ENCODE measurements at places on chromosomes 13 and 19.

DNA sequence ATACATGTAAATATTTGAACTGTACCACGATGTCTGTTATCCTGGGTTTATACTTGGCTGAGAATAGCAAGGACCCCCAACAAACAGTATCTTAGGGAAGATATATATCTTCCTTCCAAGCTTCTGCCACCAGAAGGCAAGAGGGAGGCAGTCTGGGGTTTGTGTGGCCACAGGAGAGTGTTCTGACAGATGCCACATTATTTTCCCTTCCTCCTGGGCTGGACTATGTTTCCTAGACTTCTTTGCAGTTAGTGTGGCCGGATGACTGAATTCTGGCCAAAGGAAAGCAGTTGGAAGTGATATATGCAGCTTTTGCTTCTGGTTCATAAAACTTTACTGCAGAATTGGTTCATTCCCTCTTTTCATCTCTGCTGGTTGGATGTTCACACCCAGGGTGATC is 39.9 kb upstream of the TMTC4 start:
- DNase-seq = no peak

- DNase-seq = no peak
These were observed 12.0 kb downstream of the CERS4 start for GRCh38 chr19:8221161-8221560.

- DNase-seq = no peak
These were observed 9.8 kb downstream of the JOSD2 start for GRCh38 chr19:50501186-50501567.

DNA sequence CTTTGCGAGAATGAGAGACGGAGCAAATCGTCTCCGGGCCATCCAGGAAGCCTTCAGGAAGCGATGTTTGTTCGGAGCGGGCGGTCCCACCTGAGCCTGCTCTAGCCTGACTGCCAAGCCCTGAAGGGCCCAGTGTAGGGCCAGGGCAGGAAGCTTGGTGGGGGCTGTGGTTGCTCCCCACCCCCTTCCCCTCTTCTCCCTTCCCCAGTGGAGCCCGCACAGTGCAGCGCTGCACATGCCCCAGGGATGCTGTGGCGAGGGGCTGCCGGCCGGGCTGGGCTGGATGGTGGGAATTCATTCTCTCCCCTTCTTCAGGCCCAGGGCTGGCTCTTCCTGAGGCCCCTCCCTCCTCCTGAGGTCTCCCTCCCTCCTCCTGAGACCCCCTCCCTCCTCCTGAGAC is 7.1 kb upstream of the GRTP1 start:
- no peak for DNase-seq

- DNase-seq = no peak
These were observed 277 bp downstream of the GIPC1 start for GRCh38 chr19:14495672-14496028.

DNA sequence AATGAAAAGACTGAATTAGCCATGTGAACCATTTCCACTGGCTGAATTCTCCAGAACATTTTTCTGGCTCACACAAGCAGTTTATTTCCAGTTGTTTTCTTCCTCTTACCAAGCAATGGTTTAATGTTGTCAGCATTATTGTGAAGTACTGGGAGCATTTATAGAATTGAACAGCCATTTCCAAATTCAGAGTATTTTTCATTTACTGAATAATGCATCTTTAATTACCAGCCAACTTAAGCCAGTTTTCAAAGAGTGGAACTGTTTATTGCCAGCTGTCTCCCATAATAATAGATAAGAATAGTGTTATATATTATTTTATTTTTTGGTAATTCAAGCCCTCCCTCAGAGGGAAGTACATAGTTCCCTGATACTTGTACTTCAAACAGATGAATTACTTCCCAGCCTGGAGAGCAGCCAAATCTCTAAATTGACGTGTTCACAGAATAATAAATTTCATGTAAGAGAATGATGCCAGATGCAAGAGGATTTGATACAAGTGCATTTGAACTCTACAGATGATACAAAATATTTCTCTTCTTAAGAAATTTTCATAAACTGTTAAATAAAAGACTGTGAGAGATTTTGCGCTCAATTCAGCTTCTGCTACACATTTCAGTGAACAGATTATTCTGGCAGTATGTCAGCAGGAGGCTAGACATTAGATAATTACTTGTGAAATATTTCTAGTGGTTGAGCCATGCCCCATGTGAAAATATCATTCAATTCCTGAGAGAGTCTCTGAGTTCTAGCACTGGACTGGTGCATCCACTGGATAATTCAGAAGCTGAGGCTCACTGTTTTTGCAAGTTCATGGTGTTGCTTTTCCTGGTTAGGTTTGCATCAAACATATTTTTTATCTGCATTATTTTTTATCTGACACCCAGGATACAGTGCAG is 315.9 kb downstream of the SLC7A1 start:
- no peak for DNase-seq

- no peak for DNase-seq
These were observed 33.2 kb downstream of the F2RL3 start for GRCh38 chr19:16921766-16922591.

GRCh38 chr13:75550159-75550567 is 572 bp downstream of the UCHL3 start:
- peak; percentile 48 for DNase-seq

- no peak for DNase-seq
These were observed 32.3 kb downstream of the ITM2B start for GRCh38 chr13:48265217-48265815.

DNA sequence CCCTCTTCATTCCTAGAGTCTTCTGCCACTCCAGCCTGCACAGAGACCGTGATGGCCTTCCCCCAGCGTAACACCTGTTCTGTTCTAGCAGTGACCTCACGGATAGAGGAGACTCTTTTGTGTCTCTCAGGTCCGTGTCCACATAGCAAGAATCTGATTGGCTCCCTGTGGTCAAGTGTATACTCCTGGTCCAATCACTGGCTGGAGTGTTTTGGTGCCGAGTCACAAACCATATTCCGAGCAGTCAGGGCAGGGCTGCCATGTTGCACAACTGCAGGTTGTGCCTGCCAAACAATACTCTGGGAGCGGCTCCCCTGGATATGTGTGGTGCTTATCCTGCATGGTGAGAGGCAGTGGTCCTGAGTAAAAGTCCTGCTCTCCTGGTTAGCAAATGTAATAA is 402.4 kb downstream of the KCNRG start:
- no peak for DNase-seq

GRCh38 chr19:2636897-2637683 is 65.4 kb downstream of the GNG7 start:
- peak; percentile 70 for DNase-seq

DNA sequence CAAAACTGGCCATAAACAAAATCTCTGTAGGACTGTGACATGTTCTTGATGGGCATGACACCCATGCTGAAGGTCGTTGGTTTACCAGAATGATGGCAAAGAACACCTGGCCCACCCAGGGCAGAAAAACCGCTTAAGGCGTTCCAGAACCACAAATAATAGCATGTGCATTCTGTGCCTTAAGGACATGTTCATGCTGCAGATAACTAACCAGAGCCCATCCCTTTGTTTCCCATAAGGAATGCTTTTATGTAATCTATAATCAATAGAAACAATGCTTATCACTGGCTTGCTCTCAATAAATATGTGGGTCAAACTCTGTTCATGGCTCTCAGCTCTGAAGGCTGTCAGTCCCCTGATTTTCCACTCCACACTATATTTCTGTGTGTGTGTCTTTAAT is 11.2 kb upstream of the ZNF578 start:
- DNase-seq = no peak

DNA sequence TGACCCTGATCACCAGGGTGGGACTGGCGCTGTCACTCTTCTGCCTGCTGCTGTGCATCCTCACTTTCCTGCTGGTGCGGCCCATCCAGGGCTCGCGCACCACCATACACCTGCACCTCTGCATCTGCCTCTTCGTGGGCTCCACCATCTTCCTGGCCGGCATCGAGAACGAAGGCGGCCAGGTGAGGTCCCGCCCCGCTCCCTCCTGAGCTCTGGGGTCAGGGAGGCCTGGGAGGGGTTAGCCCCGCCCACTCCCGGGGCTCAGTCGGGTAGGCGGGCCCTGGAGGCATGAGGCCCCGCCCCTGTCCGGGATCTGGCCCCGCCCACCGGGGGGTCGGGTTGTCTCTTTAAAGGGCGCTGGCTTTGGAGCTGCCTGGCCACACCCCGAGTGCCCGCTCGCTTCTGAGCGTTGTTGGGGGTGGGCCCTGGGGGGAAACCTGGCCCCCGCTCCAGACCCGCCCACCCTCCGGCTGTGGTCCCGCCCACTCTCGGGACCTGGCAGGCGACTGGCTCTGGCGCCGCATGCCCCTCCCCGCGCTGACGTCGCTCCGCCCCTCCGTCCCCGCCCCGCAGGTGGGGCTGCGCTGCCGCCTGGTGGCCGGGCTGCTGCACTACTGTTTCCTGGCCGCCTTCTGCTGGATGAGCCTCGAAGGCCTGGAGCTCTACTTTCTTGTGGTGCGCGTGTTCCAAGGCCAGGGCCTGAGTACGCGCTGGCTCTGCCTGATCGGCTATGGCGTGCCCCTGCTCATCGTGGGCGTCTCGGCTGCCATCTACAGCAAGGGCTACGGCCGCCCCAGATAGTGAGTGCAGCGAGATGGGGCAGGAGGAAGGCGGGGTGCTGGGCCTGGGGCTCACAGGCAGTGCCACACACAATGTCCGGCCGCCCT is 13.1 kb downstream of the DDX39A start:
- DNase-seq = peak; percentile 93

DNA sequence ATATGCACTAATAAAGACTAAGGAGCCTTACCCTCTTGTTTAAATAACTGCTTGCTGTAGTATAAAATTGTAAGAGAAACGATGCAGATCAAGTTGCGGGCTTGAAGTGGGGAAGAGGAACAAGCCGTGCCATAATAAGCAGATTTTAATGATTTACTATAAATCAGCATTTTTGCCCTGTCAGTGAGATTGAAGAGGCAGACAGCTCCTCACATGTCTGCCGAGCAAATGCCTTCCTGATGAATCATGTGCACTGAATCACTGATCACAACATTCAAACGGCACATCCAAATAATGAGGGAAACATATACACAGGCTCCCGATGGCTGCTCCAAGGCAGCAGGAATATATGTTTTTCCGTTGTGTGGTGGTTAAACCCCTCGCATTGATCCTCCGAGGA is 282.9 kb downstream of the TSHZ3 start:
- peak; percentile 18 for DNase-seq

- no peak for DNase-seq
These were observed 1.8 kb downstream of the CDX2 start for GRCh38 chr13:27967203-27967735.

DNA sequence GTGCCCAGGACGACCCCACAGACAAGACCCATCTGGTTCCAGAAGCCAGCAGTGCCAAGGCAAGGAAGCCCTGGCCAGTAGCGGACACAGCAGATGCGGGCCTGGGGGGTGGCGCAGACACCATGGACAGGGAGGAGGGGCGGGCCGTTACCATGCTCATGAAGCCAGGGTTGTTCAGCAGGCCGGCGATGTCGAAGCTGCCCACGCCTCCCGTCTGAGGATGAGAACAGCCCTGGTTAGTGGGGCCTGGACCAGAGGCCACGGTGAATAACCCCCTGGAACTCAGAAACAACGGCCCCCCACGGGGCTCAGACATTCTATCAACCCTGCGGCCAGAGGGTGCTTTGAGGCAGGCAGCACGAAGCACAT is 21.5 kb upstream of the SLC39A3 start:
- DNase-seq = no peak

DNA sequence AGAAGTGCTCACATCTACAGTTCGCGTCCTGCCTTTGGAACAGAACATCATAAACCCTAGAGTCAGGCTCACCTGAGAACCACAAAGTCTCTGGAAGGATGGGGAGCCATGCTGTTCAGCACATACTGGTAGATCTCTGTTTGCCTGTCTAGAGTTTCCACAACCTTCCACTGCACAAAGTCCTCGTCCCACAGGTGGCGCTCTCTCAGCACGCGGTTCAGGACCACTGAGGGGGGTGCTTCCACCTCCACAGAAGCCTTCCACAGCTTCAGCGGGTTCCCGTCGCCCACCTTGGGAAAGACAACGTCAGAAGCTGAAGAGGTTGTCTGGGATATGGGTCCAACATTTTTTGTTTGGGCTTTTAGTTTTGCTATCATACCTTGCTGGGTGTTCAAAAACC is 93.6 kb downstream of the KL start:
- no peak for DNase-seq

DNA sequence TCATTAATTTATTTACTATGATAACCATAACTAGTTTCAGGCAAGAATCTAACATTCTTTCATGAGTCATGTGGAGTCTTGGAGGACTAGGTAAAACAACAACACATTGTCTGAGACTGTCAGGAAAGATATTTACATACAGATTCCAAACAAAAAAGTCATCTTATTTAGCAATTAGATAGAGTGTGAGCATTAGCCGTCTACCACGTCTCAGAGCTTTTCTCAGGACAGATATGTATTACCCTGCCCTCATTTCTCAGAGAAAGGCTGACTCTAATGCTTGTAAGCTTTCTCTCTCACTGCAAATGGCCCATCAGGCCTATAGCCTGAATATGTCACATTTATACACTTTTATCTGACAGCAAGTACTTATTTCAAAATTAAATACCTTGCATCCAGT is 312.1 kb upstream of the PCDH20 start:
- DNase-seq = no peak

GRCh38 chr19:21482863-21483276 is 22.5 kb upstream of the ZNF429 start:
- peak; percentile 73 for DNase-seq

DNA sequence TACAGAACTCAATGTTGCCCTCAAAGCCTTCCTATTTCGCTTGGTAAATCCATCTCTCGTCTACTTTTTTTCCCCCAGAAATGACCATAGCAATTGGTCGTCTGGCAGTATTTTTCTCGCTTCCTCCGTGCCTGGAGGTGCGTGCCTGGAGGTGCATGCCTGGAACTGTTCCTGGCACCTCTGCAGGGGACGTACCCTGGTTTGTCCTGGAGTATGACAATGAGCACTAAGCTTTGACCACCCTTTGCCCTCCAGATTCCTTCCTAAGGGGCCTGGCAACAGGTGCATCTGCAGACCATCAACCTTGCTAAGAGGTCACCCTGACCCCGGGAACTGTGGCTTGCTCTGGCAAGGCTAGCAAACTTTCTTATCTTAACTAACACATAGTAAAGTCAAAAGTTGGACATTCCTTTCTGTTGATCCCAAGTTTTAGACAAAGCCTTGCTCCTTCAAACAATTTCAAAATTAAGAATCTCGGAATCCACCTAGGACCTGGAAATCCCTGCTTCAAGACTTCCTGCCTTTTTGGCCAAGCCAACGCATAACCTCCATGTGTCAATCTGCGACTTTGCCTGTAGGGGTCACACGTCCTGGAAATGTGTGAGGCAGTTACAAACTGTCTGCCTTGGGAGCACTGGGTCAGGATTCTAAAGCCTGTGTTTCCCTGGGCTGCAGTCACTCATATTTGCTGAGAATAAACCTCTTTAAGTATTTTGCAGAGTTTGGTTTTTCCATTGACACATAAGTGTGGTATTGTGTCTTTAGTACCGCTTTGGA is 28.8 kb upstream of the TUBGCP3 start:
- DNase-seq = no peak

- DNase-seq = no peak
These were observed 543 bp upstream of the FAM124A start for GRCh38 chr13:51221674-51222036.

GRCh38 chr19:18607226-18608101 is 865 bp upstream of the CRLF1 start:
- no peak for DNase-seq
